ENCODE measurements at places on chromosomes 4 and X. TPM values are rescaled to one million over a fixed set of nuclear protein-coding genes. Genes with fewer than 3 reads are reported as not detected.

DNA sequence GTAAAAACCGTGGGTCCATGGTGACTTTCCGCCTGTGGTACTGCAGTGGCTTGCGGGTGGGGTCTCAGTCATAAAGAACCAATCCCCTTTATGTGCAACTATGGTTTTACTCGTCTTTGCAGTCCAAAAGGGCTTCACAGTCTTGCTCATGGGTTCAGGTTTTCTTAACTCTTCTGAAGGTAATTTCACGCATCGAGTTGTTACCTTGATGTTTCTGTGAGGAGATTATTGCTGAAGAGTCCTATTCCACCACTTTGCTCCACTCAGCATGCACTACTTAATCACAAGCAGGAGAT is 41.5 kb downstream of the F8 start:
- no peak for DNase-seq

GRCh38 chrX:97517763-97518162 is 634.1 kb downstream of the RPA4 start:
- DNase-seq = no peak

Gene SPACA5
- not detected for total RNA-seq

- DNase-seq = no peak
Measured at GRCh38 chr4:170988446-170988845, 824.8 kb upstream of the GALNTL6 start.

Gene HSPA4L
- total RNA-seq = 1.6 TPM

DNA sequence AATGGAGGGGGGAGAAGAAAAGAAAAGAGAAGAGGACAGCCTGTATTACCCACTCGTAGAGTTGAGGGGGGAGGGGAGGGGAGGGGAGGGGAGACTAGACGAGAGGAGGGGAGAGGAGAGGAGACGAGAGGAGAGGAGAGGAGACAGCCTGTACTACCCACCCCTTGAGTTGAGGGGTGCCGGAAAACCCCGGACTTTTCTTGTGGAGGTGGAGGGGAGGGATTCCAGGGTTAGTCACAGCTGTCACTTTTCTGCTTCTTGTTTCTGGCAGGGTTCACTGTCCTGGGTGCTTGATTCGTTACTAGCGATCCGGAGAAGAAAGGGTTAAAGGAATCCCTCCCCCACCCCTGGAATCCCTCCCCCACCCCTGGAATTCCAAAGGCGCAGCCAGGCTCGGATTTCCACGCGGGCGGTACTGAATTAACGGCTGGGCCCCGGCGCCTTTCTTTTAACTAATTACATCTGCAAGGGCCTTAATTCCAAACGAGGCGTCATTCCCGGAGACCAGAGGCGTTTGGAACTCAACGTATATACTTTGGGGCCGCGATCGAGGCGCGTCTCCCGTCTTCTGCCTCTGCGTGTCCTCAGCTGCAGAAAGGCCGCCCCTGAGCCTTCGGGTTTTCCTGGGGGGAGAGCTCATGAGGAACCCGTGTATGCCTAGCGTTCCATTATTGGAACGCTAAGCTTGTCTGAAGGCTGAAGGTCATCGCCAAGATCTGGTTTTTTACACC is 20.1 kb upstream of the CSF2RA start:
- DNase-seq = no peak

GRCh38 chrX:118115953-118116712 is 477 bp downstream of the KLHL13 start:
- no peak for DNase-seq

GRCh38 chr4:118281611-118282442 is 71.0 kb downstream of the PRSS12 start:
- DNase-seq = peak; percentile 17

DNA sequence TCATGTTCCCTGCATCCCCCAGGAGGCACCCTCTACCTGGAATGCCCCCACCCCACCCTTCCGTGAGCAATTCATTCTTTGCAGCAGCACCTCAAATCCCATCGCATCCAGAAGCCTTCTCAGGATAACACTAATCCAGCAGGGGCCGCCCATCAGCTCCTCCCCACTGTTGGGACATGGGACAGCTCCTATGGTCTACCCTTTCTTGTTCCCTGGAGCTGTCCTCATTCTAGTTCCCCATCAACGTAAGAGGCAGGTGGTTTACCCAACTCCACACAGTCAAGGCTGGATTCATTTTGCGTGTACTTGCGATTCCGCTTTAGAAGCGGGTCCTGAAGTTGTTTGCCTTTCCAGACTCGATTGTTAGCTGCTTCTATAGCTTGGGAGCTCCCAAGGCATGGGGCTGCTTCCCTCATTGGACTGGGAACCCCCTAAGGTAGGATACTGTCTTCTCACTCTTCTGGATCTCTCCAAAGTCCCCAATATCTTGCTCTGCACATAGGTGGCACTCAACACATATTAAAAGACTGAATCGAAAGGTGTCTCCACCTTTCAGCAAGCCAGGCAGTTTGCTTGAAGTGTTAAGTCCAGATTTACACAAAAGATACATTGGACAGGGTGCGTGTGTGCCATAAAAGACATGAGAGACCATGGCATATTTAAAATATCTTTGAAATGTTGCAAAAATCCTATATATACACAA is 942 bp upstream of the APLN start:
- no peak for DNase-seq

Gene EVC2
- total RNA-seq = 0.60 TPM

DNA sequence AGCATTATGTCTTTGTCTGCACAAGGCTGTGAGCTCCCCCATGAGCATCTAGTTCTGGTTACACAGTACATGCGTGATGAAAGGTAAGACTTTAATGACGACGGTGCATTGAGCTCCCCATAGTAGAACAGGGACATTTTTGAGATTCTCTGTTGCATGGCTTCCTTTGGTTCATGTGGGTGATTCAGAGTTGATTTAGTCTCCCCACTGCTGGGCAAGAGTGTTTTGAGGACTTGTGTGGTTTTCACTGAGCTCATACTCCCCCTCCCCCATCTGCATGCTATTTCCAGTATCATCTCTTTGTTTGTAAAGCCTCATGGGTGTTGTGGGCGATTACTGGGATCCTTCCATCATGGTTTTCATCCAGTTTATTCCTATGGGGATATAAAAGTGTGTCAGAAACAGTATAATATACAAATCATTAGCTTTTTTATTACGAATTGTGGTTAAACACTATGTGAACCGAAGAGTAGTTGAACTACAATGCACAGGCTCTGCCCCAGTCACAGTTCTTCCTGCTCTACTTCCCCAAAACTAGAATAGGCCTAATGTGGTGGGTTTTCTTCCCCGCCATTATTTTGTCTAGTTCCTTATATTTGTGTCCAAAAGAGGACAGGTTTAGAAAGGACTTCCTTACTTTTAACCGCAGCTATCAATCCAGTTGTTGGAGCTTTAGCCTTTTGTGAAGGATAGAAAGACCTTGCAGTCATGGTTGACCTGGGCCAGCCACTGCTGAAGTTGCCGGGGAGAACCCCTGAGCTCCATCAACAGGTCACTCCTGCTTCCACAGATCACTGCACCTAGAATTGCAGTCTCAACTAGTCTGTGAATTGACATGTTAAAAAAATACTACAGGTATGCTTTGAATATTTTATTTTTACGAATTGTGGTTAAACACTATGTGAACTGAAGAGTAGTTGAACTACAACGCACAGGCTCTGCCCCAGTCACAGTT is 30.4 kb downstream of the KIT start:
- no peak for DNase-seq

DNA sequence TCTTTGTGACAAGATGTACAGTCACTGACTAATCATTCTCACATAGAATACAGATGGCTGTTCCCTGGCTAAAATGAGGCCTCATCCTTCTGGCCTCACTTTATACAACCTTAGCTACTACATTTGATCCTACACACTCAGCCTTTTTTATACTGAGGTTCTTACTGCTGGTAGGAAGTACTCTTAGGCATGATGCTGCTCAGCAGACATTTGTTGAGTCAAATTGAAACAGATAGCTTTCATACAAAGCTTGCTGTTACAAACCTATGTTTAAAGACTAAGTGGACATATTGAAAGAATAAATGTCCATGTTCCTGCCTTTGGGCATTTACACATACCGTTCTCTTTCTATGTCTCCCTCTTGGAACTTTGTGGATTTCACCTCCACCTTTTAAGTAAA is 154.9 kb downstream of the NPFFR2 start:
- no peak for DNase-seq

Gene ZMAT1
- 2.3 TPM for total RNA-seq

Gene AFAP1
- total RNA-seq = 11.4 TPM

DNA sequence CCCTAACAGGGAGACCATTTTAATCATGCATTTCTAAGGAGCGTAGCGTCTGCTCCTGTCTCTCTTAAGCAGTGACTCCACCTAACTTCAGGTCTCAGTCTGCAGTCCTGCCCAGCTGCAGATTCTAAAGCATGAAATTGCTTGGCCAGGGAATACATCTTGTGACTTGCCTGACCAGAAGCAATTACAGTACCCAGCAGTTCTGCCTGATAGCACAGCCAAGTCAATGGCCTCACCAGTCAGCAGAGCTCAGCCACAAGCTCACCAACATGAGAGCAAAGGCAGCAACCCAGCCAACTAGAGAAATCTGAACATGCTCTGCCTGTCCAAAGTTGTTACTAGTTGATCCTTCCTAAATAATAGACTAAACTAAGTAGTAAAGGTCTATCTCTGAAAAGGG is 2011.9 kb upstream of the PCDH10 start:
- no peak for DNase-seq

Gene ADGRG4
- total RNA-seq = not detected

GRCh38 chrX:84340968-84341367 is 153.0 kb upstream of the RPS6KA6 start:
- no peak for DNase-seq

Gene CSAG2
- not detected for total RNA-seq

DNA sequence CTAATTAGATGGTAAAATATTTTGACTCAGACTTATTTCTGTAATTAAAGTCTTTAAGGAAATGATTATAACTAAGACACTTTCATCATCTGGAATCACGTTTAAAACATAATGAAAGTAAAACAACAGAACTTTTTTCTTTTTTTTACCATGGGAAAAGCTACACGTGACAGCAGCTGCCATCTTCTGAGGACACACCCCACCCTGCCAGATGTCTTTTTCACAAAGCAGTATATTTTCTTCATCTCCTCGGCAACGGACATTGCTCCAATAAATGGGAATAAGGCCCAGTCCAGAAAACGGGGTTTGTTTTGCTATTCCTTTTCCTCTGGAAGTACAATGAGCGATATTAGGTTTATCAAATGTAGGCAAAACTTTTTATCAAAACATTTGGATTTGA is 17.5 kb downstream of the PRSS12 start:
- DNase-seq = no peak

DNA sequence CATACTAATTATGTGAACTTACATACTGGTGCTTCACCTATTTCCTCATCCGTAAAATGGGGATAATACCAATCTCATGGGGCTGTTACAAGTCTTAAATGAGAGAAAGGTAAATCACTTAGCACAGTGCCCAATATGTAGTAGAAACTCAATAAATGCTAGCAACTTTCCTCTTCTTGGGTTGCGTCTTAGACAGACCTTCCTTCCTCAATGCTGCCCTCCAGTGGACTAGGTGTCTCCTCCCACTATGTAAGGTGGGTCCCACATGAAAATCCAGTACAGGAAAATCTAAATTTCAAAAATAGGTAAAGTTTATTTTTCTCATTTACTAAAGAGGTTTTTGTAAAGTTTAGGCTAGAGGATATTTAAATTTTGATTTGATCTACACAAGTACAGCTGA is 20.6 kb downstream of the ZDHHC9 start:
- DNase-seq = no peak

Gene KIF4A
- total RNA-seq = 0.15 TPM

Gene NLGN4X
- 0.18 TPM for total RNA-seq

DNA sequence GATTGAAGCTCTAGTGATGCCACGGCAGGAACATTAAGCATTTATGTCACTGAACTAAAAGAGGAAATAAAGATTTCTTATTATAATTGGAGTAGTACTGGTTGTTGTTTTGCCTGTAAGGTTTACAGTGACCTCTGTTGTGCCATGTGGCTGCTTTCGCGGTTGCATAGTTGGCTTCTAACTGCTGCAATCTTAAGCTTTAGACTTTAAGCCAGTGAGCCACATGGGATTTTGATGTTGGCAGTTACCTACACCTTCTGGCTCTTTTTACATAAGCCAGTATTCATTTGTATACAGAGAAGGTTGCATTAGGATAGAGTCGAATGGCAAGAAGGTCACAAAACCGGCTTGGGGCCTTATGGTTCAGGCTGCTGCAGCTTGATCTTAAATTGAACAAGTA is 1311.6 kb downstream of the RAPGEF2 start:
- no peak for DNase-seq

DNA sequence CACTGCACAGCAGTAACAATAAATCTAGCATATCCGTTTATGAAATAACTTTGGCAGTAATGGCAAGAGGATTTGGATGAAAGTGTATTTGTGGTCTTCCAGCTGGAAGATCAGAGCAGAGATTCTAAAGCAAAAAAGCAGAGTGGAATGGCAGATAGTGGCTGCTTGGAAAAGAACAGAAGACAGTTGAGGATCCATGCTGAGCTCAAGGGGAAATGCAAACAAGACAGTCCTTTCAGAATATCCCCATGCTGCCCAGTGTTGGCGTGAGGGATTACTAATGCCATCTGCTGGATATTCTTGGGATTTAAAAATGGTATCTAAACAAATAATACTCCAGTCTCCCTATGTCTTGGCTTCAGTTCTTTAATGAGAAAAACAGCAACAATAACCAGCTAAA is 629.1 kb upstream of the ATOH1 start:
- no peak for DNase-seq

- DNase-seq = no peak
Measured at GRCh38 chr4:33561259-33561658, 2683.1 kb downstream of the ARAP2 start.

- no peak for DNase-seq
Measured at GRCh38 chr4:41832961-41833360, 84.4 kb upstream of the PHOX2B start.

Gene SLITRK2
- total RNA-seq = 0.06 TPM

Gene SAGE1
- total RNA-seq = not detected

- DNase-seq = no peak
Measured at GRCh38 chrX:25300994-25301393, 285.2 kb upstream of the ARX start.

DNA sequence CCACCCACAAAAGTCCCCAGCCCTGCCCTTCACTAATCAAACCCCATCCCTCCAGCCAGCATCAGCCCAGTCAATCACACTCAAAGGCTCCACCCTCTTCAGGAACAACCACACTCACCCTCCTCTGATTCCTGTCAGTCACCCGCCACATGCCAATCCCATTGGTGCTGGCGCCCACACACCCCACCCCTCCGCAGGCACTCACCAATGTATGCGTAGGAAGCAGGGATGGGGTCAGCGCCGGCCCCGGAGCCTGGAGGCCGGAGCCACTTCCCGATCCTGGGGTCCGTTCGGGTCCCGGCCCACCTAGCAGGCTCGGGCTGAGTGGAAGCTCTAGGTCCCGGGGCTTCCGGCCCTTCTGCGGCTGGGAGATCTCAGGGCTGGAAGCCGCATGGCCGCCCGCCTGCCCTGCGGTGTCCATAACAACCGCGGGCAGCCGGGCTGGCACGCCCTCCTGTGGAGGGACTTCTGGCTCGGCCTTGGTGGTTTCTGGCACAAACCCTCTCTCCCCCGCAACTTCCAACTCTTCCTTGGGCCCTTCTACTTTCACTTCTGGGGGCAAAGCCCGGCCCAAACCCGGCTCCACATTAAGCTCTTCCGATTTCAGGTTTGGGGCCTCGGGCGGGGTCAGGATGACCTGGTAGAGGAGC is 7.9 kb upstream of the CFP start:
- no peak for DNase-seq

- no peak for DNase-seq
Measured at GRCh38 chrX:17788439-17788838, 51.1 kb downstream of the SCML1 start.

All from psoas muscle (tissue), 8 donors.